ENCODE measurements at places on chromosomes 4 and X. TPM values are rescaled to one million over a fixed set of nuclear protein-coding genes. Genes with fewer than 3 reads are reported as not detected.

The TMEM184C gene
- 52.1 TPM for total RNA-seq

The ADH1A gene
- 0.11 TPM for total RNA-seq

The SRP72 gene
- 59.1 TPM for total RNA-seq

The MAGEC1 gene
- total RNA-seq = not detected

The FAAH2 gene
- total RNA-seq = 5.7 TPM

The ZFP92 gene
- total RNA-seq = 1.8 TPM

The TRO gene
- 133 TPM for total RNA-seq

The BMP3 gene
- 23.5 TPM for total RNA-seq

The MAGEA9B gene
- not detected for total RNA-seq

The PPEF1 gene
- 0.94 TPM for total RNA-seq

The ASMT gene
- total RNA-seq = 0.33 TPM

The IL2 gene
- total RNA-seq = not detected

All from spinal cord (tissue), 10 donors.